ENCODE measurements at places on chromosomes 16 and 17. TPM values are rescaled to one million over a fixed set of nuclear protein-coding genes. Genes with fewer than 3 reads are reported as not detected.

Gene OR1A1
- 5.5 TPM for total RNA-seq

Gene SCN4A
- total RNA-seq = under 0.01 TPM

Gene HAP1
- 0.24 TPM for total RNA-seq

Gene MYH2
- total RNA-seq = 0.72 TPM

Gene KRTAP16-1
- not detected for total RNA-seq

Gene MYL4
- total RNA-seq = 48.9 TPM

Gene HAS3
- 10.4 TPM for total RNA-seq

Gene PSMD3
- 38.3 TPM for total RNA-seq

Gene IRF8
- total RNA-seq = 19.5 TPM

Gene SLC25A11
- total RNA-seq = 28.9 TPM

Gene RDM1
- total RNA-seq = not detected

Gene OR2C1
- total RNA-seq = 3.6 TPM

Gene KRT17
- 762 TPM for total RNA-seq

Gene TBX21
- 1.4 TPM for total RNA-seq

Gene TADA2A
- total RNA-seq = 53.9 TPM

Gene ORC6
- 11.1 TPM for total RNA-seq

Gene SDK2
- 0.96 TPM for total RNA-seq

Gene RBFOX1
- 3.1 TPM for total RNA-seq

Gene HBM
- 257 TPM for total RNA-seq

Gene TP53I13
- 51.3 TPM for total RNA-seq

Gene WDR90
- 30.8 TPM for total RNA-seq

Gene C17orf50
- total RNA-seq = not detected

Gene SCIMP
- total RNA-seq = 0.72 TPM

Gene DHRS7C
- total RNA-seq = not detected

Gene RAPGEFL1
- 4.8 TPM for total RNA-seq

Gene CDC6
- 5.8 TPM for total RNA-seq

Gene CDK3
- not detected for total RNA-seq

Gene FOXC2
- 1.2 TPM for total RNA-seq

Gene ACSM2A
- total RNA-seq = 5.1 TPM

Gene RGS11
- 6.0 TPM for total RNA-seq

Gene CD300LG
- not detected for total RNA-seq

Gene HSD17B2
- 10.4 TPM for total RNA-seq

Gene NXPH3
- 3.4 TPM for total RNA-seq

Gene PDILT
- total RNA-seq = not detected

Gene ABI3
- total RNA-seq = 4.6 TPM

Gene CA7
- not detected for total RNA-seq

Gene KCTD11
- 18.3 TPM for total RNA-seq

Data from umbilical cord (tissue), 2 donors.